ENCODE measurements at places on chromosomes 3 and 15.
A peak's percentile ranks its signal among the peaks of the same experiment; 100 is the strongest.

- DNase-seq = no peak
Observed at GRCh38 chr3:55879901-55880331, 392.8 kb upstream of the WNT5A start.

DNA sequence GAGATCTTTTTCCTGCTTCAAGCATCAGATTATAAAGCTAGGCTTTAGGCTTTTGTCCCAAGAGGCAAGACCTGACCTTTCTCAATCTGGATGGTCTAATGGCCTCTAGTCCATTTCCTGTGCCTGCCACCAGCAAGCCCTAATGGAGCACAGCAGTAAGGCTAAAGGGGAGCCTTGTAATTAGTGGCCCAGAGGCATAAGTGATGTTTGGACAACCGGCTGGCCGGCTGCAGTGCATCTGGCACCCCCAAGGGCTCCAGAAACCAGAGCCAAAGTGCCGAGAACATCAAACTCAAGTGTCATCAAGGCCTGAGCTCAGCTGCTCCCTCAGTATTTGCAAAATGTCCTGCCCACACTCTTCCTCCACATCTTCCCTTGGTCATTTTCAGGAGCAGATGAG lies 31.9 kb upstream of the RTP4 start:
- DNase-seq = no peak

- no peak for DNase-seq
Observed at GRCh38 chr15:40830884-40831283, 2.4 kb upstream of the PPP1R14D start.

GRCh38 chr3:172151651-172152649 lies 112.6 kb downstream of the FNDC3B start:
- DNase-seq = no peak

GRCh38 chr15:101420232-101420631 lies 69.3 kb downstream of the PCSK6 start:
- DNase-seq = no peak

DNA sequence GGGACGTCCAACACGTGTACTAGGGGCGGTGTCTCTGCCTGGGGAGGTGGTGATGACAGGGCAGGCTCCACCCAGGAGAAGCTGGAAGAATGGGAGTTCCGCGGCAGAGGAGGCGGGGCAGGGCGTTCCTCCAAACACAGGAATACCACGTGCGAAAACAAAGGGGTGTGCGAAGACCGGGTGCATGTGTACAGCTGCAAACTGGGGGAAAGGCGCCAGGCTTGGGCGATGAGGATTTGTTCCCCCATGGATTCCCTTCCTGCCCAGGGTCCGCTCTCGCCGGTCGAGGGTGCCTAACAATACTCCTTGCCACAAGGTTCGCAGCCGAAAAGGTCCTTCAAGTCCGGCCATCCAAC lies 500 bp upstream of the ZSCAN2 start:
- peak; percentile 76 for DNase-seq

DNA sequence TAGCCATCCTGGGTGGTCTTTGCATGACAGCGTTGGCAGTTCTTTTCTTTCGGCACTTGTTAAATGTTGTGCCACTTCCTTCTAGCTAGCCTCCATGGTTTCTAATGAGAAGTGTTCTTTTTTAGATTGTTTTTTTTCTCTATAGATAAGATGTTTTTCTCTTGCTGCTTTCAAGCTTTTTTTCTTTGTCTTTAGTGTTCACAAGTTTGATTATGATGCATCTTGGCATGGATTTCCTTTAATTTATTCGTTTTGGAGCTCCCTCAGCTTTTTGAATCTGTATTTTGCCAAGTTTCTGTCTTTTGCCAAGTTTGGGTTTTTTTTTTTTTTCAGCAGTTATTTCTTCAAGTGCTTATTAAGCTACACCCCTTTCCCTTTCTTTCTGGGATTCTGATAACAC lies 53.1 kb downstream of the TM2D3 start:
- DNase-seq = no peak

DNA sequence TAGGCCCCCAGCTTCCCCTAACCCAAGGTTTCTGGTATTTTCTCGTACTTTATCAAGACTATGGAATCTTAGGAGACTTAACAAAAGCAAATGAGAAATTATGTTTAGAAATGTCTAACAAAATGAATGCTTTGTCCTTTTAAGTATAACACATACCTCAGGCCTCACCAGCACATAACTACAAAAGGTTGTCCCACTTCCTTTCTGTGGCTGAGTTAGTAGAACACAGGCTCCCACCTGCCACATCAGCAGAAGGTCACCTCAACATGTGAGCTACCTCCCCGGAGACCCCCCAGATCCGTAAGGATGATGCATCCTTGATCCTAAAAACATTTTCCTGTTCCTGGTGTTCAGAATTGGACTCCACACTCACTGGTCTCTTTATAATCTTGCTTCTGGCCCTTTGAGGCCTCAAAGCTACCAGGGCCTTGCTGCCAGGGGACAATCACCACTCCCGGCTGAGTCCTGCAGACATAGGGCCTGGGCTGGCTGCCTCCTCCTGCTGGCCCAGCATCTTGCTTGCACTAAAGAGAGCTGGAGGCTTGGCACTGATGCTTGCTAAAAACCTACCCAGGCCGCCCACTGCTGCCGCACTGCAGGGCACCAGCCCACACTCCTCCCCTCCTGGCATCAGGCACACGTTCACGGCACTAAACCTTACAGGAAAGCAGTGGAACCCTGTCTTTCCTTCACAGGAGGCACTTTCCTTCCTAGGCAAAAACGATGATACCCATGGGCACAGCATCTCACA lies 2.9 kb downstream of the CCRL2 start:
- DNase-seq = no peak

DNA sequence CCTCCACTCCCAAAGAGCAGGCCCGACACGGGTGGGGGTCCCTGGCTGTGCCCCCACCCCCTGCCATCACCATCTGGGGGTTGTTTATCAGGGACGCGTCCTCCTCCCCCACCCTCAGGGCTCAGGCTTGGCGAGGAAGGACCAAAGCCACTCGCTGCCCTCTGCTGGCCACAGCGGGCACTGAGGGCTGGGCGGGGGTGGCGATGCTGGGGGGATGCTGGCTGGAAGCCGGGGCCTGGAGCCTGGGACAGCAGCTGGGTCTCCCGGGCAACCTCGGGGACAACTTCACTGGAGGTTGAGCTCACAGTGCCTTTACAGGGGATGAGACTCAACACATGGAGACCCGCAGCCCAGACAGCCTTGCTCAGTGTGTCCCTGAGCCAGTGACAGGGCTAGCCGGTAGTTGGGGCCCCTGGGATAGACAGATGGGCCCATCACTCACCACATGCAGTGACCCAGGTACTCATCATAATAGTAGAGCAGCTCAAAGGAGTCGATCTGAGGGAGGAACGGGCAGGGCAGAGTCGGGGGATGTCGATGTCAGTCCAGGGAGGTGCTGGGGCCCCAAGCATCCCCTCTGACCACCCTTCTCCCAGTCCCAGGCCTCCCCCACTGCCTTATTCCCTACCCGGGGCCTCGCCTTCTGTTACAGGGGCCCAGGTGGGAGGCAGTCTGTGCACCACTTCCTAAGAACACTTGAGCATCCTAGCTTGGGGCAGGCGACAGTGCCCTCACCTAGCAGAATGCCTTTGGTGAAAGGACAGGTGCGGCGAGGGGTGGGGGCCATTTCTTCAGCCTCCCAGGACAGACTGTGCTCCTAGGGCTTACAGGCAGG lies 5.9 kb upstream of the CALML4 start:
- DNase-seq = peak; percentile 14

DNA sequence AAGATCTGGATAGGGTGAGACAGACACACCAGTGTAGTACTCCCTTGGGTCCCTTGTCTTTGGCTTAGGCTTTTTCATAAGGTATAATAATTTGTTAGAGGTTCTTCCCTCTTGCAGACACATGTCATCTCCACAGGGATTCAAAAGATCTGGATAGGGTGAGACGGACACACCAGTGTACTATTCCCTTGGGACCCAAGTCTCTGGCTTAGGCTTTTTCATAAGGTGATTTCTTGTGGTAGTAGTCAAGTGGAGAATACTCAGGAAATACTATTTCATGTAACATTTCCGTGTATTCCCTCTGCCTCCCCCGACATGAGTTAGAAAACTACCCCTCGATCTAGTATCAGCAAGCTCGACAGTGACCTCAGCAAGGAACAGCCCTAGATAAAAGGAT lies 954 bp upstream of the MAPKBP1 start:
- no peak for DNase-seq

DNA sequence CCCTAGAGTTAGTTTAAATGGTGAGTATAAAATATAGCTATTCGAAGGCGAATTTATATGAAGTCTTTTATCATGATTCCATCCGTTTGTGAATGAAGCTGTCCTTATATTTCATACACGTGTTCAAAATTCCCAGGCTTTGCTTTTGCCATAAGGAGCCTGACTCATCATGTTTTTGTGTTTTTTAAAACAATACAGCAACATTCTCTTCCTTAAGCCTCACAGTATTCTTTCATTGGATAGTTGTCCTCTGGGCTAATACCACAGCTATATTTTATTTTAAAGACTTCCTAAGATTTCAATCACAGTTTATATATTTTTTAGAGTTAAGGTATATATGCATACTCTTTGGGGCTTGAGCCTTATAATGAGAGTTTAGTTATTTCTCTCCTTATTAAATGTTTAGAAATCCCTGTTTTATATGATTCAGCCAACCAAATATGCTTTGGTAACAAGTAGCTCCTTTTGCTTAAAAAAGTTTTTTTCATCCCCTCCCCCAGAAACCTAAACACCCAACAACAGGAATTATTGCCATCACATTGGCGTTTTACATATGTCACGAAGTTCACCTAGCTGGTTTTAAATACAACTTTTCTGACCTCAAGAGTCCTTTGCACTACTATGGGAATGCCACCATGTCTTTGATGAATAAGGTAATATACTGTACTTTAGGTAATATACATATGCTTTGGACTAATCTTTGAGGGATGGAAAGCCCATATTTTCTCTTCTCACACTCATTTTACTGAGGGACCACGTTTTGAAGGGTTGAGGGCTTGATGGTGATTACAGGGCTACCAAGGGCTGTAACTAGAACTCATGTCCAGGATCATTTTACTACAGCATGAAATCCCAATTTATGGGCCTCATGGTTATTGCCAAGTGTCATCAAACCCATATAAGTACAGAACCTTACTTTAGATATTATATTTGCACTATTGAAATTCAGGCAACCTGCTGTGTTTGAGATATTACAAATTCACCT lies 28.5 kb downstream of the ST3GAL6 start:
- no peak for DNase-seq

DNA sequence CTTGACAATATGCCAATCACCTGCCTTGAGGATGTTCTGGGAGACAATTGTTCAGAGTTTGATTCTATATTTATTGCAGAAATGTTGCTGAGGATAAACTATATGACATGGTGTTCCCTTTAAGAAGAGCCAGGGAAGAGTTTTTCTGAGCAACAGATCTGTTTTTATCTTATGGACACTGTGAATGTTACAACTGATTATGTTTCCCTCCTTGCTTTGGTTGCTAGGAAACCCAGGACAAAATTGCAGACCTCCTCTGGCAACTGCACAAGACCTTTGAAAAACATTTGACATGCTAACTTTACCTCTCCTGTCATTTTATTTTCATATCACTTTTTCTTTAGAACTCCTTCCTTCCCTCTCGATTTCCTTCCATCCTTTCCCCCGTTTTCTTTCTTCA lies 8.2 kb upstream of the TM6SF1 start:
- no peak for DNase-seq

DNA sequence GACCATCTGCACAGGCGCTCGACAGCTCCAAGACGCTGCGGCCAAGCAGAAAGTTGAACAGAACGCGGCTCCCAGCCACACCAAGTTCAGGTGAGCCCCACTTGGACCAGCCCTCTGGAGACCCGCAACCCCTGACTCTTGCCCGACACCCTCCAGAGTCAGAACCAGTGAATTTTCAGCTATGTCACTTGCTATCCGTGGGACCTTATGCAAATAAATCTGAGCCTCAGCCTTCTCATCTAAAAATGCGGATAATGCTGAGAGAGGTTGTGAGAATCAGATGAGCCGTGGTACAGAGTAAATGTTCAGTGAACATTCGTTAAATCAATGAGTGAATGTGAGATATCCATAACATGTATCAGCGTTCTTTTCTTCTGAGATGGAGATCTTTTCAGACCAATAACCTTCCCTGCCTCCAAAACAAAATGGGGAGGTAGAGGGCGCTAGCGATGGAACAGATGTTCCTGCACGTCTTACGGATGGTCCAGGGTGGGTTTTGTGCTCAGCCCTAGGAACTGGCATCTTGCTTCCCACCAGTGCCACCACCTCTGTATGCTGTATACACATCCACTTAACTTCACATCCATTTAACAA lies 524 bp downstream of the MRPS11 start:
- DNase-seq = no peak

GRCh38 chr3:73950865-73951558 lies 326.3 kb upstream of the PDZRN3 start:
- DNase-seq = no peak

DNA sequence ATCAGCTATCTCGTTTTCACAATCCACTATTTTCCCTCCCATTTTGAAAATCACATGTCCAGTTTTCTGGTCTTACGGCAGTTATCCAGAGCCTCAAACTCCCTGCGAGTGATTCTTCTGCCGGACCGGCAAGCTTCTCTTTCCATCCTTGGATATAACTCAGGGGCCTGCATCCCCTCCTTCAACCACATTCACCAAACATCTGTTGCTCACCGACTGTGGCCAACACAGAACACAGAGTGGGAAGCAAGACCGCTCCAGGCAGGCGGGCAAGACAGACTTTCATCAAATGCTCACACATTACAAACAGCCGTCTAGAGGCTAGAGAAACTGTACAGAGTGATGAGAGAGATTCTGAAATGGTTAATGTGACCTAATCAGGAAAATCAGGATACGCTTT lies 7.6 kb upstream of the SLC12A8 start:
- DNase-seq = no peak

DNA sequence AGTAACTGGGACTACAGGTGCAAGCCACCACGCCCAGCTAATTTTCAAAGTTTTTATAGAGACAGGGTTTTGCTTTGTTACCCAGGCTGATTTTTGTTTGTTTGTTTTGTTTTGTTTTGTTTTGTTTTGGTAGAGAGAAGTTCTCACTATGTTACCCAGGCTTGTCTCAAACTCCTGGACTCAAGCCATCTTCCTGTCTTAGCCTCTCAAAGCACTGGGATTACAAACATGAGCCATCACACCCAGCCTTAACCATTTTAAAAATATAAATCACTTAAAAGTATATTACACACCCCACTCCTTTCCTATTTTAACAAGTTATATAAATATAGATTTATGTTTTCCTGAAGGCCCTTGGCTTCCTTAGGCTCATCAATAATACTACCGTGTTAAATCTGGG lies 6.5 kb upstream of the DYNC1LI1 start:
- DNase-seq = no peak

DNA sequence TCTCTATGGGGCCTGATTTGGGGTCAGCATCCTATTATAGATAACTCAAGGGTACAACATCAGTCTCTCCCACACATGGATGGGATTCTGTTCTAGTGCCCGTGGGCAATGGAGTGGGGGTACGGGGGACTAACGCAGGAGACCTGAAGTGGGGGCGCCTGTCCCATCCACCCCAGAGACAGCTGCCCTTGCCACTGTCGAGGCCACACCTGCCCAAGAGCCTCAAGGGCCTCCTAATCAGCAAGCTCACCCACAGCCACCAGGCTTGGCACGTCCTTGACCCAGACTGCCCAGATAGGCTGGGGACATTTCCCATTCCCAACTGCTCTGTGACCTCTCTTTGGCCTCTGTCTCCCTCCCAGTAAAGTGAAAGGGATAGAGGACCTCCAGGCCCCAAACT lies 8.5 kb upstream of the ISLR2 start:
- DNase-seq = no peak

GRCh38 chr3:195128255-195129071 lies 142.5 kb downstream of the XXYLT1 start:
- DNase-seq = no peak

- no peak for DNase-seq
Observed at GRCh38 chr15:68012911-68013310, 41.2 kb upstream of the PIAS1 start.

All from NCI-H446 treated with DMSO at 0.1 percent for 48 hours (cell line).